Stimulated activated CD8-positive, alpha-beta memory T cell treated with anti-CD3 and anti-CD28 coated beads, Interleukin-12 subunit alpha, Interleukin-12 subunit beta, amount 100 ng/mL, for 1 hour (primary cell): ENCODE measurements at places on chromosomes 11 and 22.

GRCh38 chr11:74683279-74683871, 47.9 kb downstream of the CHRDL2 start:
- DNase-seq, result no peak

DNA sequence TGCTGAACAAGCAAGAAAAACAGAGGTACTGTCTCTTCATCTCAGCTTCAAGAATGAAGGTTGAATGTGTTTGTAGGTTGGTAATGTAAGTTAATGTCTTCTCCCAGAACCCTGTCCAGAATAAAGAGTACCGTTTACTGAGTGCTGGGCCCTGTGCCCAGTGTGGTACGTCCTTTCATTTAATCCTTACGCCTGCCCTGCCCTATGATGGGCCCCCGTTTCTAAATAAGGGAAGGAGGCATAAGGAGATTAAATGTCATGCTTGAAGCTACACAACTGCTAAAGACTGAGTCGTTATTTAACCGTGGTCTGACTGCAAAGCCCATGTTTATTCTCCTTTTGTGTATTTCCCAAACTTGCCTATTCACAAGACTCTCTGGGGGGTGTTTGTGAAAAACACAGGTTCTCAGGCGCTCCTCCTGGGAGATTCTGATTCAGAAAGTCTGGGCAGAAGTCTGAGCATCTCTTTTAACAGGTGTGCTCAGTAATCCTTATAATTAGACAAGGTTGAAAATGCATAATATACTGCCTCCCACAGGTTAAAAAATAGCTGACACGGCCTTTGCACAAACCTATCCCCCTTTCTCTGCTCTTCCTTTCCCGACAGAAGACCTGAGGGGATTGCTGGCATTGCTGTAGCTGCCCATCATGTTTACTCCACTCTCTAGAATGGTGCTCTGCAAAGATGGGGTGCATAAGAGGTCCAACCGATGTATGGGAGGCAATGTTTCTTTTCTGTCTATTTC, 56.3 kb upstream of the ZBTB44 start:
- DNase-seq, result no peak

DNA sequence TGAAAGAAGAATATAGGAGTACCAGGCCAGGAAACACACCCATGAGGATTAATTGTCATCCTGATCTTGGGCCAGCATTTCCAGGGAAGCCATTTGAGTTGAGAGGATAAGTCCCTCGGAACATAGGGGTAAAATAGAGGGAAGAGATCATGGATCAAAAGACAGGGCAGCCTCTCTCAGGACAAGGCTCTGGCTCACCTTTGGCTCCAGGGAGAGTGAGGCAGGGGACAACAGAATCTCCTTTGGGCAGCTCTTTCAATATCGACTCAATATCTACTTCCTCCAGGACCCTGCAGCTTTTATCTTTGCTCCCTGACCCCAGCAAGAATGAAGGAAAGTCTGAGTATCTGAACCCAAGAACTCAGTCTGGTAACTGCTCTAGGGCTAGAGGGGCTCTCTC, at the start of gene OR2AG1:
Gene OR2AG1, plus strand, starts transcription at position 301 of the 400 bp plus-strand sequence. CDS start 2,018 bp downstream, outside the sequence.
- no peak for DNase-seq

DNA sequence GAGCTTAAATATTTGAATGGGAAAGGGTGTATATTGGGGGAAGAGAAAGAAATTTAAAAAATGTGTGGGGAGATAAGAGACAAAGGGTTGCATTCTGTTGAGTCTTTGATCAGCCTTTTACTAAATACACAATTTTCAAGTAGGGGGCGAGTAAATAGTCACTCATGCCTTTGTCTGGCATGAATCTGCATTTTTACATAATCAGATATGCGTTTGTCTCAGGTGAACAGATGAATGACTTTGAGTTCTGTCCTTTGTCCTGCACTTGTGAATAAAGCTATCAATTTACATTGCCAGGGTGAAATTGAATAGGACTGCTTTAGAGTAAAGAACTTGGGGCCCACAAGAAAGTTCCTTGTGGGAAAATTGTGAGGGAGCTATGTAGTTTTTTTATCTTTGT, 523.6 kb upstream of the LUZP2 start:
- DNase-seq, result no peak

- no peak for DNase-seq
Measured at GRCh38 chr11:47340980-47341775, 11.3 kb downstream of the MYBPC3 start.

DNA sequence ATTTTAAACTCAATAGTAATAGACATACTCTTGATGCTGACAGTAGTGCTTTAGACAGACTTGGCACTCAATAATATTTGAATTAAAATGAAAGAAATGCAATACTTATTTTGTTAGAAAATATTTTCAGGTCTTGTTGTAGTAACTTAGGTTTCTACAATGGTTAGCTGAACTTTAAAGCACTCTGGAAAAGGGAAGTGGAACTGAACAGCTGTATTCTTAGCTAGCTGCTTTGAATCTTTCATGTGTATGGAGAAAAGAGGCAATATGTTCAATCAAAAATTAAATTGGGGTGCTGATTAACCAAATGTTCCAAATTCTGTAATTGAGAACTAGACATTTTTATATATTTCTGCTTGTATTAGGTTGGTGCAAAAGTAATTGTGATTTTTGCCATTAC, 517.9 kb upstream of the RAG2 start:
- no peak for DNase-seq
